ENCODE measurements at places on chromosomes 13 and 19.

DNA sequence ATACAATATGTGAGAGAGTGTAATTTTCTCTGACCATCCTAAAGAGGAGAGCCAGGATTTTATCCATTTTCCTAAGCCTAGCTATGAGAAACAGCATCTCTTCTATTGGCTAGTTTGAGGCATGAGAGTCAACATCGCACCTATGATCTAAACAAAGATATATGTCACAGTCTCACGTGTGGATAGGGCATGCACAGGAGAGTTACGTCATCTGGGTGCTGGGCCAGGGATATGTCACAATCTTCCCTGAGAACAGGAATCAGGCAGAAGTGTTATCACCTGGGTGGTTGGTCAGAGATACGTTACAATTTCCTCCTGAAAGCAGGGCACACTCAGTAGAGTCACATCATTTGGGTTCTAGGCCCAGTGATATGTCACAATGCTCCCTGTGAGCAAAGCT, 53.9 kb upstream of the ZNF730 start:
- no peak for DNase-seq

DNA sequence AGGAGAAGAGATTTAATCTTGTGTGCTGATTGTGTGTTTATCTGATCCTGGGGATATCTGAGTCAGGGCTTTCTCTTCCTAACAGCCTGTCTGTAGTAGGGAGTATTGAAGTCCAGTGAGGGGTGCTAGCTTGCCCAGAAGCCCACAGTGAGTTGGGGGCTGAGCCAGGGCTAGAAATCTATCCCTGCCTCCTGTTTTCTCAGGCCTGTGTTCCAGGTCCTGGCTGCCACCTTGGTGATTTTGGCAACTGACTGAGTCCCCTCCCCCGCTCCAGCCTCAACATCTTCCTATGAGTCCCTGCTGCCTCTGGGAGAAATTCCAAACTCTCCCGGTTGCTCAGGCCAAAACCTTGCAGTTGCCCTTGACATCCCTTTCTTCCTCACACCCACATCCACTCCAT, 7.7 kb upstream of the NOVA2 start:
- DNase-seq: no peak

DNA sequence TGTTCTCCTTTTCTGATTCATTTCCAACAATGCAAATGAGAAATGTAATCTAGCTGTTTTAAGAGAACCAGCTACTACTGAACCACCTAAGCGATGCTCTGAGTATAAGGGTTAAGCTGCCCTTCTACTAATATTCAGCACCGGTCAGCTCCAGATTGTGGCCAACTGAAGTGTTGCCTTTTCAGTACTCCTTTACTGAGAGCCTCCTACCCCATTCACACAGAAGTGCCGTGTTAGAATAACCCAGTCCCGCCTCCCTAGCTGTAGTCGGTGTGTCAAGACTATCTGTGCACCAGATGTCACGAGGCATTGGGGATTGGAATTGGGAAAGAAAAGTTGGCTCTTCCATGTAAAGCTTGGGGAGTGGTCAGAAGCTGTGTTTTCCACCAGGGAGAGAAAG, 45.4 kb downstream of the FAM124A start:
- no peak for DNase-seq

GRCh38 chr13:45439008-45439407, 20.8 kb upstream of the SLC25A30 start:
- no peak for DNase-seq

DNA sequence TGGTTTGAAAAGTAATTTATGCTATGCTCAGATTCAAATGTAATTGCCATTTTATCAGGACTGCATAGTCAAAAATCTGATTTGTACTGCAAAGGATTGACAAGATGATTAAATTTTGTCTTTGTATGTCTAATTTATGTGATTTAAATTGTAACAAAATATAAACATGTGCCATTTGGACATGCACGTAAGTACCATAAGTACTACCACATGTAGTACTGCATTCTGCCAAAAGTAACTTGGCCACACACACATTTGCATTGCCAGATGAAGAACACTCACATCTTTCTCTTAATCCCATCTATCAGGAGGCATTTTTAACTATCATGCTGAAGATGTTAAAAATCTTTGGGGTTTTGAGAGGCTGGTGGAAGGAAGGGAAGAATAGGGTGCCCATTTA, 133.3 kb downstream of the KLF12 start:
- DNase-seq: no peak

DNA sequence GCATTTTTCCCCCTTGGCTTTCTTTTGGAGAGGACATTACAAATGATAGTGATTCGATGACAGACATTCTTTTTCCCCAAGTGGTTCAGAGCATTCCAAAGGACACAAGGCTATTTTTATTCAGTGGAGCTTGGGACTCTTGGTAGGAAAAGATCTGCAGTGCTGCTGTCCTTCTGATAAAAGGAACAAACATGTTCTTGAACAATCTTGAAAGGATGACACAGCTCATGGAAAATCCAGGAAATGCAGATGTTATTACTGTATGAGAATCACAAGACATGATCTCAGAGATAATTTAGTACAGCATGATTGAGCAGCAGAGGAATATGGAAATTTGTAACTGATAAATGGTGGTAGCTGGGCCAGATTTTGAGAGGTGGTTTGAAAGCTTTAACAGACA, 96.2 kb upstream of the RFC3 start:
- no peak for DNase-seq

- DNase-seq: no peak
Observed at GRCh38 chr13:98071316-98071715, 71.6 kb upstream of the FARP1 start.
